ENCODE measurements at places on chromosomes 16 and 17. TPM values are rescaled to one million over a fixed set of nuclear protein-coding genes. Genes with fewer than 3 reads are reported as not detected.

EPN3 gene
- total RNA-seq = 0.14 TPM

CLEC19A gene
- total RNA-seq = 0.08 TPM

CDH3 gene
- total RNA-seq = 0.32 TPM

KRT39 gene
- total RNA-seq = not detected

LRRC75A gene
- 1.2 TPM for total RNA-seq

CA5A gene
- not detected for total RNA-seq

PIK3R6 gene
- not detected for total RNA-seq

ABCA10 gene
- 0.06 TPM for total RNA-seq

KIF18B gene
- total RNA-seq = 23.4 TPM

PYCARD gene
- 26.3 TPM for total RNA-seq

ZNF469 gene
- total RNA-seq = 8.0 TPM

KRT40 gene
- not detected for total RNA-seq

ASIC2 gene
- total RNA-seq = 1.6 TPM

SPATA32 gene
- total RNA-seq = 0.14 TPM

OR3A3 gene
- not detected for total RNA-seq

KRTAP4-5 gene
- not detected for total RNA-seq

SYNRG gene
- 15.9 TPM for total RNA-seq

STX1B gene
- 2.3 TPM for total RNA-seq

SPNS3 gene
- total RNA-seq = not detected

APOBR gene
- 0.08 TPM for total RNA-seq

HBA1 gene
- total RNA-seq = 1.5 TPM

LPCAT2 gene
- total RNA-seq = 5.5 TPM

KRTAP9-8 gene
- total RNA-seq = not detected

SCARF1 gene
- total RNA-seq = 0.21 TPM

NPIPB4 gene
- total RNA-seq = 21.2 TPM

TPSD1 gene
- not detected for total RNA-seq

SLC5A11 gene
- 0.27 TPM for total RNA-seq

SOX9 gene
- total RNA-seq = 12.2 TPM

DBF4B gene
- 17.9 TPM for total RNA-seq

NATD1 gene
- total RNA-seq = 3.2 TPM

MYH11 gene
- total RNA-seq = 0.09 TPM

PAM16 gene
- total RNA-seq = 69.8 TPM

GPRC5C gene
- 48.8 TPM for total RNA-seq

SLC6A2 gene
- total RNA-seq = 0.07 TPM

CSH2 gene
- not detected for total RNA-seq

ATP2C2 gene
- total RNA-seq = 0.09 TPM

HSD3B7 gene
- 13.3 TPM for total RNA-seq

KRTAP9-6 gene
- not detected for total RNA-seq

SLFN12L gene
- total RNA-seq = not detected

WNT9B gene
- total RNA-seq = not detected

CFAP97D1 gene
- 0.07 TPM for total RNA-seq

SRRM2 gene
- 272 TPM for total RNA-seq

KRT14 gene
- 0.08 TPM for total RNA-seq

SLC2A4 gene
- total RNA-seq = 0.69 TPM

SPN gene
- total RNA-seq = not detected

SCGB1C2 gene
- total RNA-seq = not detected

TXNDC11 gene
- total RNA-seq = 45.8 TPM

CTF1 gene
- total RNA-seq = 0.21 TPM

TAT gene
- not detected for total RNA-seq

KRTAP2-1 gene
- total RNA-seq = not detected

ENPP7 gene
- total RNA-seq = not detected

ZNHIT3 gene
- 72.1 TPM for total RNA-seq

CSH1 gene
- not detected for total RNA-seq

PPY gene
- not detected for total RNA-seq

GJD3 gene
- total RNA-seq = 0.71 TPM

RDM1 gene
- total RNA-seq = 3.0 TPM

B4GALNT2 gene
- total RNA-seq = 0.38 TPM

TPSAB1 gene
- 0.27 TPM for total RNA-seq

USP22 gene
- 146 TPM for total RNA-seq

Measured in A549 treated with dexamethasone at 1 μM for 4 hours (cell line).